ENCODE measurements at places on chromosomes 3 and 15.

DNA sequence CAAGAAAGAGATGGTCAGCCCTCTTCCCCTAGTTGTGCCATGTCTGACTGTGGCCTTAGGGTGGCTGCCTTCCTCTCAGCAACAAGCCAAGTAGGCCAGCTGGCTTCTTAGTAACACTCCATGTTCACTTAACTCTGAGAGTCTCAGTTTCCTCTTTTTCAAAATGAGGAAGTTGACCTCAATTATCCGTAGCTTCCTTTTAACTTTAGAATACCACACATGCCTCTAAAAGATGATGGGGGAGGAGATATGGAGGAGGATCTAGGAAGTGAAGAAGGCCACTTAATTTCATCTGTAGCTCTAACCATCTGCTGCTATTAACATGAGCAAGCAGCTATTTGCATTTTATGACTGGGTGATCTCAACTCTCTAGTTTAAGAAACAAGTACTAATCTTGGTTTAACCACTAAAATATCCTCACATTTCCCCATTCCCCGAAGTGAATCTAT lies 32.9 kb downstream of the CD200R1L start:
- no peak for DNase-seq

GRCh38 chr3:100480081-100480480 lies 12.3 kb upstream of the TMEM45A start:
- no peak for DNase-seq

- peak; percentile 92 for DNase-seq
Measured at GRCh38 chr15:33068511-33068990, 126.0 kb downstream of the FMN1 start.

- no peak for DNase-seq
Measured at GRCh38 chr3:133834621-133835417, 29.2 kb downstream of the SRPRB start.

- no peak for DNase-seq
Measured at GRCh38 chr3:170429050-170429449, 10.4 kb downstream of the CLDN11 start.

- no peak for DNase-seq
Measured at GRCh38 chr3:89690646-89691045, 583.2 kb downstream of the EPHA3 start.

DNA sequence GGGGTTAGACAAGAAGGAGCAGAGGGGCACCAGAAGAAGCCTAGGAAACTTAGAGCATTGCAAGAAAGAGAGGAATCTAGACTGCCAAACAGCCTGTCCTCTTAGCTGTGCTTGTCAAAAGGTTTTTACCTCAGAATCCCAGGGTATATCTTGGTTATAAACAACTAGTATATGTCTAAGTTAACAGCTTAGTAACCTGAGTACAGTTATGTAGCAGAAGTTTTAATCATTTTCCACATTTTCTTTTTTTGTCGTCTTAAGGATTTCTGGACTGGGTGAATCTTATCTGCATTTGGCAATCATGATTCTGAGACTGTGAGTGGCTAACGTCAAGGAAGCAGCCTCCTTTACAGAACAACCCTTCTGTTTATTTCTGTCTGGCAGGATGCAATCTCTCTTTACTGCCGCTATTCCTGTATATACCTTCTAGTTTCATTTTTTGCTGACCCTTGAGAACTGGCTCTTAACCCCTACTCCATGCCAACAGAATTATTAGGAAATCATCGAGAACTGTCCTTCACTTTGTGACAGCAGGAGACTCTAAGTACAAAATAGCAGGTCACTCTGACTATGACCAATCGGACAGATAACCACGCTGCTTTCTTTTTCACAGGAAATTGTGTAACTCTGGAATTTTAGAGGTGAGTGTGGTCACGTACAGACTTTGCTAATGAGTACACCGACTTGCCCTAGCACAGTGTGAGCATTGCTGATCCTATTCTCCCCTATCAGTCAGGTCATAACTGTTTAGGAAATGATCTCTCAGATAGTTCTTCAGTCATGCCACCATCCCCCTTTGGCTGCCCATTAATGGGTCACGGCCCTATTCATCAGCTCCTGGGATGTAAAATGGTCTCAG lies 3.3 kb upstream of the CP start:
- no peak for DNase-seq

GRCh38 chr3:110680450-110680849 lies 391.2 kb upstream of the NECTIN3 start:
- DNase-seq = no peak

GRCh38 chr3:185943760-185944106 lies 5.9 kb upstream of the TRA2B start:
- DNase-seq = no peak

DNA sequence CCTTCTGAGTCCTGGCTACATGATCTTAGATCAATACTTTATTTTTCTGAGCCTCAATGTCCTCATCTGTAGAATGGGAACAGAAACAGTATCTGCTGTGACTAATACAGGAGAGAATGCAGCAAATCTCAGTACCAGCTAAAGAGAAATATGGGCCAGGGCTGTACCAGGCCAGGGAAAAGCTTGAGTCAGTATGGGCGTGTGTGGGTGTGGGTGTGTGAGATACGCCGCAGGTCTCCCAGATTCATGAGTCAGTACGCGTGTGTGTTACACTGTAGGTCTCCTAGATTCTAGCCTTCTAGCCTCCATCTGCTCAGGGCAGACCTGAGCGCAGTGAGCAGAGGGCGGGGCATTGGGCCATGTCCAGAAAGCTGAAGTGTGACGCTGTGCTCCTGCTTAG lies 15.2 kb downstream of the GNAI2 start:
- DNase-seq = no peak

DNA sequence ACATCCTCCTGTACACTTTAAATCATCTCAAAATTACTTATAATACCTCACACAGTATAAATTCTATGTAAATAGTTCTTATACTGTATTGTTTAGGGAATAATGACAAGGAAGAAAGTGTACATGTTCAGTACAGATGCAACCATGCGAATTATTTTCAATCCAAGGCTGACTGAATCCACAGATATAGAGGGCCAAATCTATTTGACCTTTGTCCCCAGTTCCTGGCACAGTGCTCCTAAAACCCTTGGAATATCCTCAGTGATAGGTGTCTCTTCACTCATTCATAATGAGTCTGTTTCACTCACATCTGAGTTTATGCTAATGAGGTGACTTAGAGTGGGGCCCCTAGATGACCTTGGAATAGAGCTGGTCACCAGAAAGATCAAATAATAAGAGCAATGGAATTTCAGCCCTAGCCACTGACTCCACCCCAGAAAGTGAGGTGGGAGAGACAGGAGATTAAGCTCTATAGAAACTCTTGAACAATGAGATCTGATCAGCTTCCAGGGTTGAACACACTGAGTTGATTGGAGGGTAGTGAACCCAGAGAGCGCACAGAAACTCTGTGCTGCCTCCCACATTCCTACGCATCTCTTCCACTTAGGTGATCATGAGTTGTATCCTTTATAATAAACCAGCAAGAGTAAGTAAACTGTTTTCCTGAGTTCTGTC lies 65.3 kb downstream of the ADAM10 start:
- DNase-seq = no peak

DNA sequence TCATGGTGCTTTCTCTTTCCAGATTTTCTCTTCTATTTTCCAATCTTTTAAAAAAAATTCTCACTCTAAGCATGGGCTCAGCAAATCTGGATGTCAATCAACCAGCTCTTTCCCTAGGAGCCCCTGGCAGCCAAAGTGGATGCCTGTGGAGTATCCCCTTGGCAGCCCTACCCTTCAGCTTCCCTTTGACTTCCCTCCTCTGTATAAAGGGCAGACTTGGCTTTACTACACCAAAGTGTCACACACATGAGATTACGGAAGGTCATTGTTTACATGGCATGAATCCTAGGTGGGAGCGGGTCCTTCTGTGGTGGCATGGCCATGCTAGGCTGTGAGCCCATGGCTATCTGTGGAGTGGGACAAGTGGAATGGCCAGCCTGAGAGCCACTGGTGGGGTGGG lies 379.9 kb downstream of the GABRB3 start:
- no peak for DNase-seq

DNA sequence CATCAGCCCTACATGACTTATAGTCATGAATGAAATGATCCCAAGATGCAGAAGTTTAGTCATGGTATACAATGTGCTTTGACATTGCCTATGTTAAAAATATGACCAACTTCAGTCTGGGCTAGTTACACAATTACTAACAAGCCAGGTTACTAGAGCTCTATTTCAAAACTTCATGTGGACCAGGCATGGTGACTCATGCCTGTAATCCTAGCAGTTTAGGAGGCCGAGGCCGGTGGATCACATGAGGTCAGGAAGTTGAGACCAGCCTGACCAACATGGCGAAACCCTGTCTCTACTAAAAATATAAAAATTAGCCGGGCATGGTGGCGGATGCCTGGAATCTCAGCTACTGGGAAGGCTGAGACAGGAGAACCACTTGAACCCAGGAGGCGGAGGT lies 613.0 kb downstream of the CADM2 start:
- DNase-seq = no peak

DNA sequence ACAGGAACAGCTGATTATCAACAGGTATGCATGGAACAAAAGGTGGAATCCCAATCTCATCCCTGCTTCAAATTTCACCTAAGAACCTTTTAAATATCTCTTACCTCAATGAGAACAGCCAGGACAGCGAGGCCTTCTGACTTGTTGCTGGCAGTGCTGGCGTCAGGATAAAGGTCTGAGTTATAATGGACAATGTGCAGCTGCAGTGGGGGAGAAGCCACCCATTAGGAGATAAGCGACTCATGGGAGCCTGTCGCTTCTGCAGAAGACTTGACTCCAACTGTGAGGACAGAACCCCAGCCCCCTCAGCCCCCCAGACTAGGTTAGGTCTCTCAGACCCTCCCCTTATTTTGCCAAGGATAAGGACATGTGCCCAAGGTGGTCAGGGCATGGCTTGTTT lies 39.7 kb downstream of the CA12 start:
- DNase-seq = no peak

- no peak for DNase-seq
Measured at GRCh38 chr3:196611761-196612483, 27.6 kb upstream of the NRROS start.

DNA sequence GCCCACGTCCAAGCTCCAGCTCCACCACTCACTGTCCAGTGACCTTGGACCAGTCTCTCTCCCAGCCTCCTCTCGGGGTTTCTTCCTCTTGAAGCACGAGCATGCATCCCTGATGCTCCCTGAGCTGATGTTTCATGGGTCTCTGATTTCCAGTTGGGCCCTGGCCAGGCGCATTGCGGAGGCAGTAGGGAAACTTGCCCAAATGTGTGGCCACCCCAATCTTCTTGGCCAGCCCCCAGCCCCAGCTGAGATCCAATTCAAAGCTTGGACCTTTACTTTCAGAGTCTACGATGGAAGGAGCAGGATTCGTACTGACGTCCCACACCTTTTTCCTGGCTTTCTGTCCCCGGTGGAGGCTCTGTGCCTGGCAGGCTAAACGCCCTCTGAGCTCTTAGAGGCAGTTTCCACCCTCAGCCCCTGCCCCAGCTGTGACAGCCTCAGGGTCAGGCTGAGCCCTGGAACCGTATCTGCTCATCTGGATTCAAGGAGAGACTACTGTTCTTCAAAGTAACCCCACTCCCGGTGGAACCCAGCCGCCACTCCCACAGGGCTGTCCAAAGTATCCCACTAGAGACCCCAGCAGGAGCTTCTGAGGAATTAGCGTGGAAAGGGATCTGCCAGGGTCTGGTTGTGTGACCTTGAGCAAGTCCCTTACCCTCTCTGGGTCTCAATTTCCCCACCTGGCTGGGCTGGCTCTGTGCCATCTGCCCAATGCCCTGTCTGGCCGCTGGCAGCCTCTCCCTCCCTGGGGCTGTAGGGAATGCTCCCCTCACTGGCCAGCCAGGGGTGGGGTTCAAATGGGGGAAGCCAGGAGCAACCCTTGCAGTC lies 37.4 kb downstream of the CPN2 start:
- no peak for DNase-seq

- no peak for DNase-seq
Measured at GRCh38 chr3:4582624-4583023, 89.5 kb downstream of the ITPR1 start.

DNA sequence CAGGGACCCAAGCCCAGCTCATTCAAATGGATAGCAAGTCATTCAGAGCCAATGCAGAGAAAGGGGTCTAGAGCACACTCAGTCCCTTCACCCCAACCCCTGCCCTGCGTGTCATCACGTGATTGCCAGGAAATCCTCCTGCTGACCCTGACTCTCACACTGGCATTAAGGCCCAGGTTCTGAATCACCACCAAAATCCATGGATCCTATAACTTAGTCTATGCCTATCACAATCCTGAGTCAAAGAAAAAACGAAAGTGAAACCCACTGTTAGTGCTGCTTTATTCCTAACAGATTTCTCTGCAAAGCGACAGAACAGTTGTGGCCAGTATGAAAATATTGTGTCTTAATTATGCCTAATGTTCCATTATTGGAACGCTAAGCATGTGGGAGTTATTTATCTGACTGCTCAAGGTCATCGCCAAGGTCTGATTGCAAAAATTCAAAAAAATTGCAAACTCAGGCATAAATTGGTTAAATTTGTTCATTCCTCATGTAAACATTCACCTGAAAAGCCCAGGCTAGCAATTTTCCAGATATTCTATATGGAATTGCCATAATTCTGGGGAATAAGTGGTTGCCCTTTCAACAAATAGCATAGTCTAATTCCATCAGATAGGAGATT lies 108.7 kb upstream of the EIF1B start:
- no peak for DNase-seq

DNA sequence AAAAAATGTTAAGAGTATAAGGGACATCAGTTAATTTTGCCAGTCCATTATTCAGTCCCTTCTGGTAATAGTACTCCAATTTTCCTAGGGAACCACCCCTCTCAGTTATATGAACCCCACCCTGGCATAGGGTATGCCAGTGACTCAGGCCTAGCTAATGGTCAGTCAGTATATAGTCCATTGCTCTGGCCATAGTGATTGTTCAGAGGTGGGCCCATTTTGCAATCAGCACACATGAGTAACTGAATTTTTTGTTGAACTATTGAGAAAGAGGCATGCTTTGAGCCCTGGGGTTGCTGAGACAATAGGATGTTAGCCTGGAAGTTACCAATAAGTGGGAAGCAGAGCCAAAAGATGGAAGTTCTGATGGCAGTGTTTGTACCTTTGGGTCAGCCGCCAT lies 4.1 kb downstream of the LRCH3 start:
- no peak for DNase-seq

DNA sequence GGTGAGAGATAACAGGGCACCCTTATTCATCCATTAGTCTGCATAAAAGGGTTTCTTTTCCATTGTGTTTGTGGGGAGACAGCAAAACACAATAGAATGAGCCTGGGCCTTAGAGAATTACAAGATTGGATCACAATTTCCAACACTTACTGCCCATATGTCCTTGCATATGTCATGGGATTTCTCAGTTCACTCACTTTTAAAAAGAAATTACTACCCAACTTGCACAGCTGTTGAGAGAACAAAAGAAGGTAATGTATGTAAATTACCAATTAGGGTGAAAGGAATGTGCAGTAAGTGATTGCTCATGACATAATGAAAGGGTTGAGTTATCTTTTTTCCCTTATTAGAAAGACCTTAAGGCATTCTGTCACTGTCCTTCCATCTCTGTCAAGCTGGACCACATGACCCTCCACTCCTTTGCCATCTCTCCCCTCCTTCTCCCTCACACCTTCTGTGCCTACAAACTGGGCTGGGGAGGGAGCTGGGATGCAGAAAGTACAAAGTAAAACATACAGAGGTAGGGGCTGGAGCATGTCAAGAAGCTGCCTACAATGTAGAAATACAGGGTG lies 244.2 kb downstream of the ZMAT3 start:
- no peak for DNase-seq

GRCh38 chr15:67305506-67305905 lies 50.9 kb downstream of the IQCH start:
- no peak for DNase-seq

Data from NCI-H2081 (cell line).